ENCODE measurements at places on chromosomes 4 and X.

GRCh38 chr4:64384237-64385203 lies 24.7 kb downstream of the TECRL start:
- no peak for DNase-seq

DNA sequence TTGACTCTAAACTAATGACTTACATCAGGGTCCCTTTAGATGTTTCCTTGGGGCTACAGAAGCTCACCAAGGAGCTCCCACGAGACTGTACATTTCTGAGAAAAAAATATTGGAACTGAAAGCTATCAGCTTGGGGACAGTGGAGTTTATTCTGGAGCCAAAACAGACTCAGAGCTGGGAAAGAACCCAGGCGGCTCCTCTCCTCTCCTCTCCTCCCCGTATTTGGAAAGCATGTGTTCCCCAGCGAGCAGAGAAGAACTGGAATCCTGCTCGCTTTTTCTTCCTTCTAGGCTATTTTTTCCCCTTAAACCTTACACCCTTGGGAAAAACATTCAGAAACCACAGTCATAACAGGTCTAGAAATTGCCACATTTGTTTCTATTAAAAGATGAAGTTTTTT lies 4.3 kb upstream of the MAP7D3 start:
- no peak for DNase-seq

DNA sequence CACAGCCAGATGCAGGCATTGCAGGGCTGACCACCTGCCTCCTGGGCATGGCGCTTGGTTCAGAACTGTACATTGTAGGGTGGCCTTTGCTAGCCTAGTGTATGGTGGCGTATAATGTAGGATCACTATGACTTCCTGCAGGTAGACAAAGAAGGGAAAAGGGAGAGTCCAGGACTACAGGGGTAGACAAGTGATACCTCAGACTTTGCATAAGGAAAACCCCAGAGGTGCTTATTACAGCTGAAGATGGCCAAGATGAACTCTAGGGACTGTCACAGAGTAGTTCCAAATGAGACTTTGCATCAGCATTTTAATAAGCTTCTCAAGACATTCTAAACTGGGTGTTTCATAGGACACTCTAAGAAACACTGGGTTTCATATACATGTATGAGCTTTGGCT lies 116.4 kb upstream of the PUDP start:
- no peak for DNase-seq

- DNase-seq, result no peak
These were observed 117.0 kb downstream of the DHRSX start for GRCh38 chrX:2383735-2384134.

DNA sequence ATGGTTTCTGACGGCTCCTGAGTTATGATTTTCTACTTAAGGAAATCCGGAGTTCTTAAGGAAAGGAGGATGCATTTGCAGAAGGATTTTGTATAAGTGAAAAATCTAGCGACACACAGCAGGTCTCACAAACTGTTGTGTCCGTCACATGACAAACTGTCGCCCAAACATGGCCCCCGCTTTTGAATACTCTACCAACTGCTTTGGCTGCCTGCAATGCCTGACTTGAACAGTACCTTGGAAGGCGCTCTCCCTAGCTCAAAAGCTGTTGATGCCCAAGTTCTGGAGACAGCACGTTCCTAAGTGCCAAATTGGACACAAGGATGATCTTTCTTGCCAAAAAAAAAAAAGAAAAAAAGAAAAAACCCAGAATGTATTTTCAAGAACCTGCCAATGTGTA lies 103.2 kb downstream of the ENPP6 start:
- DNase-seq, result no peak

DNA sequence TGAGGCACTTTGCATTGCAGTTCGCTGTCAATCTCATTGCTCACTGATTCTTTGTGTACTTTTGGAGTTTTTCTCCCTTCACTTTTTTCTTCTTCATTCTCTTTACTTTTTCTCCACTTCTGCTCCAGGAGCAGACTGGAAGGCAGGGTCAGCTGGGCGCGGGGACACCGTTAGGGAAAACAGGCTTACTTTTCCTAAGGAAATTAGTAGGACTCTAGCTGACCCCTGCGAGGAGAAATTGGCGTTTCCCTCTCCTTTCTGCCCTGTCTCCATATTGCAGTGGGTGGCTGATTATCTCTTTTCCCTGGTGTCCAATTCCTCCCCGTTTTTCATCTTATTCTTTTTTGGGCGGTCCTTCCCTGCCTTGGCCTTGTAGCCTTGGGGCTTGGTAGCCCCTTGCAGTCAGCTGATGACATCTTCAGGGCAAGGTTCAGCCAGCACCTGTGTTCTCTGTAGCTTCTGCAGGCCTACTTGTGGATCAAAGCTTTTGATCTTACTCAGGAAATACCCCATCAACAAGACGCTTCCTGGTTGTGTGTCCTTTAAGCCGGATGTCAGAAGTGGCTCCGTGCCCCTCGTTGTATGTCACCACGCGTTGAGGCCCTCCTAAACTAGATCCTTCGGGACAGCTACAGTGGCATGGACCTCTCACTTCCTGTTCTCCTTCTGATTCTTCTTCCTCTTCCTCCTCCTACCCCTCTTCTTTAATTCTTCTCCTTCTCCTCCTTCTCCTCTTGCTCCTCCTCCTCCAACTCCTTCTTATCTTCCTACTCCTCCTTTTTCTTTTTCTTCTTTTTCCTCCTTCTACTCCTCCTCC lies 36.1 kb downstream of the NBDY start:
- DNase-seq, result no peak

DNA sequence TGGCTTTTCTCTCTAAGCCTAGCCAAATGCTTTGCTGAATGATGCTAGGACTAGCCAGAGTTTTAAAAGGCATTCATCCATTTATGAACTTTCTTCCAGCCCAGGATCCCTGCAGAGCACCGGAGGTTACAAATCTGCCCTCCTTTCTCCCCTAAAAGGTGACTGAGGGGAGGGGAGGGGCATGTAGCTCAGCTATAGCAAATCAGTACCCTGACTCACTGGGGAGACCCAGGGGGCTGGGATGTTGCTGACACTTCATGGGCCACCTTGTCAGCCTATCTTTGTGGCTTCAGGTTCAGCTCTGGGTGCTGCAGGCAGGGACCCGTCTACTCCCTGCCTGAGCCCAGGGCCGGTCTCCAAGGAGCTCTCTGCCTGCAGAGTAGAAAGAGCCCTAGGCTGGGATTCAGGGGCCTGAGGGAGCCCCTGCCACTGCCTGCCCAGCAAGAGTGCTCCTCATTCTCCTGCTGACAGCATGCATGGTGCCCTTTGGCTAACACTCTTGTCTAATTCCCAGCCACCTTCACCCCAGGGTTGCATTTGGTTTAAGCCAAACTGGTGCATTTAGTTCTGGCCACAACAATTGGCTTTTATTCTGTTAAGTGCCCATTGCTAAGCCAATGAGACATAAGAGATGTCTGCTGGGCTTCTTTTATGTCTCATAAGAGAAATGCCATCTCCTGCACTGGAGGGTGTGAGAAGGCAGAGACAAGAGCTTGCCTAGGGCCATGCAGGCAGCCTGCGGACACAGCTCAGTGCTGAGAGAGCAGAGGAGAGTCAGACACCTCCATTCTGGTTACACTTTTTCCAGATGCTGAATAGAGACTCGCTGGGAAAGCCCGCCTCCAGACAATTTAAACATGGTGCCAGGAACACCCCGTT lies 11.9 kb upstream of the UBA6 start:
- DNase-seq, result no peak

DNA sequence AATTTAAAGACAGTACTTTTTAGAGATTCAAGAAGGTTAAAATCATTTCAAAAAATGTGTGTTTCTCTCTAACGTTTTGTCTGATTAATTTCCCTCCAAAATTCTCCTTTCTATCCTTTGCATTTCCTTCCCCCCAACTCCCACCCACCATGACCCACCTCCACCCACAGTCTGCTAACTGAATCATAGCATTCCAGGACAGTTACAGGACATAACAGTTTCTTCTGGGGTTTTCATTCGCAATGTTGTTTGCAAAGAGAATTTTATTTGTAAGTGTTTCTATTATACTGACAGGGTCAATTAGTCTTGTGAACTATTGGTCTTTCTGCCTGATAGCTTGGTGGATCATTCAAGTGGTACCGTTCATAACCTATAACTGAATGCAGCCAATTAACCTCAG lies 53.7 kb downstream of the ANAPC10 start:
- no peak for DNase-seq

GRCh38 chrX:50988649-50989048 lies 78.1 kb downstream of the BMP15 start:
- DNase-seq, result no peak

DNA sequence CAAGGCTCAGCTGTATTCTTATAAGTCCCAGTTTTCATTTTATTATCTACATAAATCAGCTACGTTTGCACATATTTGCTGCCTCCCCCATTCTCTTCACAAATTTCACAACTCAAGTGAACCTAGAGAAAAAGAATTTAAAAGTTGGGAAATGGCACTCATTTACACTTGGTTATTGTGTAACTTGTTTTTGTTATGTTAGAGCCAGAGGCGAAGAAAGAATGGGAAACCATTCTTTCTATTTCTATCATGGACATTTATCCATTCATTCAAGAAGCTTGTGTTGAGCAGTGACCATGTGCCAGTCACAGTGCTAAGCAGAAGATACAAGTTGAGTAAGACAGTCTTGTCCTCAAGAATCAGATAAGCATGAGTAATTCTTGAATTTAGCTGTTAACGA lies 13.5 kb downstream of the LIAS start:
- no peak for DNase-seq

DNA sequence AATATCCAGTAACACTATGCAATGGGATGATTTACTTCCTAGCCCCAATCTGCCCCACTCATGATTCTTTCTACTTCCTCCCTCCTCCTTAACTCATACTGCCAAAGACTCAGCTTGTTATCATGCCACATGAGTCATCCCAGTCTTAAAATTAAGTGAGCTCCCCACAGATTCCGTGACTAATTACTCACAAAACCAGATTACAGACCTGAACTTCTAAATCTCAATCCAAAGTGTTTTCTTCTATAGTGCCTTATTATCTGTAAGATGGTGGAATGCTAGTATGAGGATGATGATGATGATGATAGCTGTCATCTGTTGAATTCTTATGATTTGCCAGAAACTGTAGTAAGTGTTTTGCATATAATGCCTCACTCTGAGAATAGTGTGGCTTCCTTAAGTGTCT lies 27.7 kb upstream of the GPC3 start:
- no peak for DNase-seq

DNA sequence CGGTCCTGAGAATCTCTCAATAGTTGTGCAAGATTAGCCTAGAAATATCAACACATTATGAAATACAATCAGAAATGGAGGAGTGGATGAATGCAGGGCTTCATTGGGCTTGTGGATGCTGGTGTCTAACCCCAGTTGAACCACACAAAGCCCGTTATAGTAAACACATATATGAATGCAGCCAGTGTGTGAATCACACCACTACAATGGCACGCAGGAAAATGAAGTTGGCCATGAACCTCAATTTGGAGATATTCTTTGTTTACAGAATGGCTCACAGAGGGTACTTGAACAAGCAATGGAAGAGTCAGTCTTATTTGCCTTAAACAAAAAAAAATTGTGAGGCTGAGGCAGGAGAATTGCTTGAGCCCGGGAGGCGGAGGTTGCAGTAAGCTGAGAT lies 57.8 kb downstream of the SOD3 start:
- no peak for DNase-seq

GRCh38 chr4:52915191-52915590 lies 53.1 kb downstream of the RASL11B start:
- no peak for DNase-seq

DNA sequence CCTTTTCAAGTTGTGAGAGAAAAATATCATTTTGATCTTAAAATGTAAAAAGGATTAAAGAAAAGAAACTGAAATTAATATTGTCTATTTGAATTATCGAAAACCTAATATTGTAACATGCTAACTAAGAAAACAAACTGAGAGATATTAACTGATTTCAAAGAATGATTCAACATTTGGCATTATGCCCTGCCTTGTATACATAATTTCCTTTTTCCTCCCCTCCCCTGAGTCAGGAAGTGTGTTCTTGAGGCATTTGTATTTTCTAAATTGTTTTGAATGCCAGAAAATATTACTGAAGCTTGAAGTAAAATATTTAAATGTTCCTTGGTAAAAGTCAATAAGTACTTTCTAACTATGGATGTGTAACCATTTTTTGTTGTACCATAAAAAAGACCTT lies 49.4 kb downstream of the RPS6KA3 start:
- DNase-seq, result no peak

DNA sequence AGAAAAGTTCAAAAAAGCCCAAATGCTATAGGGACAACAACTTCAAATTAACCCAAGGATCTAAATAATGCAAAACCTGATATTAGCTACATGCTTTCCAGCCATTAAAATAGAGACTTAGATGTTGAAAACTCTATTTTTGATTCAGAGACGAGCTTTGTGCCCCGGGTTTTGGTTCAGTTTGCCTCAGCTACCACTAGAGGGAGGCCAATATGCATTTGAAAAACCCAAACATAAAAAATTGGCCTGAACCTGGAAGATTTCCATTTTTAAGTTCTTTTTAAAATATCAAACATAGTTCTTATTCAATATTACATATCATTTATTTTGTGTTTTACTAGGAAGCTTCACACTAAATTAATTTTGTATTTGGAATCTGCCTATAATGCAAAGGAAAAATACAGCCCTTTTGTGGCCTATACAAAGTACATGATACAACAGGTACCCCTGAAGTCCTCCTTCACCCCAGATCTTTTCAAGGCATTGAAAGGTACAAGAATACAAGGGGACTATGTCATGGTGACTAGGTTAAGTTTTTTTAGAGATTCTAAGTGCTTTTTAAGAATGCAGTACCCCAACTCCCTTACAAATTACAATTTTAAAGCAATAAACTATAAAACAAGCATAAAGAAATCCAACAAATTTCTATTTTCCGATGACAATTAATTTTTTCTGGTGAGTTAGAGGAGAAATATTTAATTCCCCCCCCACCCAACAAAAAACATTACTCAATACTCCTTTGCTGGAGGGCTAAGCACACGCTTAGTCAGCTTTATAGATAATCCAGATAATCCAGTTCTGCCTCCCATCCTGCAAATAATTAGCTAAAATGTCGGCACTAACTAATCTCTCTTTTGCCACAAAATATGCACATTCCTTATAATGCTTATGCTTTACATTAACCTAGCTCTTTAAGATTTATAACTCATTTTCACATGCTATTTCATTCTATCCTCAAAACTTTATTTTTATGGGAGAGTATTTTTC lies 97.7 kb upstream of the PTPN13 start:
- peak; percentile 62 for DNase-seq

GRCh38 chr4:182089326-182089725 lies 153.9 kb upstream of the TENM3 start:
- DNase-seq, result no peak

DNA sequence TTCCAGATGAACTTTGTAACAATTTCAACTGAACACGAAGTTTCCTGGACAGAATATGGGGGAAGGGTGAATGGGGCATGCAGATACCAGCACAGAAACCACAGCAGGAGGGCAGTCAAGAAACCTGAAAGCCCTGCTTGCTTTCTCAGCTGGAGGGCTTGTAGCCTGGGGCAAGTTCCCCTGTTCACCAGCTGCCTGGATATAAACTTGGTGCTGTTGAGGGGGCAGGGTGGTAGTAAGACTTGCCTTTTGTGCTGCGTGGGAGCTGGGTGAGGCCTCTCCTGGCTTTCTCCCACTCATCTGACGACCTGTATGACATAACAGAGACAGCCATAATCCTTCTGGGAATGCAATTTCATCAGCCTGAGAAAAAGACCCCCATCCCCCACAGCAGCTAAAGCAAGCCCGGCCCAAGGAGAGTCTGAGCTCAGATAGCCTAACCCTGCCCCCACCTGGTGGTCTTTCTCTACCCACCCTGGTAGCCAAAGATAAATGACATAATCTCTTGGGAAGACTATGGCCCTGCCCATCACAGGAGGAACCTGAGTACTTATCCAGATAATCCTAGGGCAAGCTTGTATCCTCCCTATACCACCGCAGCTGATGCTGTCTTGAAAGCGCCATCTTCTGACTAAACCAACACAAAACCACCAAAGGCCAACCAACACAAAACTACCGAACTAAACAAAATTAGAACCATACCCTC lies 234.3 kb downstream of the LAS1L start:
- DNase-seq, result peak; percentile 0

Measured in NCI-H1417 (cell line).